NCI-H1105 (cell line): ENCODE measurements at places on chromosomes 7 and 10.
A peak's percentile ranks its signal among the peaks of the same experiment; 100 is the strongest.

DNA sequence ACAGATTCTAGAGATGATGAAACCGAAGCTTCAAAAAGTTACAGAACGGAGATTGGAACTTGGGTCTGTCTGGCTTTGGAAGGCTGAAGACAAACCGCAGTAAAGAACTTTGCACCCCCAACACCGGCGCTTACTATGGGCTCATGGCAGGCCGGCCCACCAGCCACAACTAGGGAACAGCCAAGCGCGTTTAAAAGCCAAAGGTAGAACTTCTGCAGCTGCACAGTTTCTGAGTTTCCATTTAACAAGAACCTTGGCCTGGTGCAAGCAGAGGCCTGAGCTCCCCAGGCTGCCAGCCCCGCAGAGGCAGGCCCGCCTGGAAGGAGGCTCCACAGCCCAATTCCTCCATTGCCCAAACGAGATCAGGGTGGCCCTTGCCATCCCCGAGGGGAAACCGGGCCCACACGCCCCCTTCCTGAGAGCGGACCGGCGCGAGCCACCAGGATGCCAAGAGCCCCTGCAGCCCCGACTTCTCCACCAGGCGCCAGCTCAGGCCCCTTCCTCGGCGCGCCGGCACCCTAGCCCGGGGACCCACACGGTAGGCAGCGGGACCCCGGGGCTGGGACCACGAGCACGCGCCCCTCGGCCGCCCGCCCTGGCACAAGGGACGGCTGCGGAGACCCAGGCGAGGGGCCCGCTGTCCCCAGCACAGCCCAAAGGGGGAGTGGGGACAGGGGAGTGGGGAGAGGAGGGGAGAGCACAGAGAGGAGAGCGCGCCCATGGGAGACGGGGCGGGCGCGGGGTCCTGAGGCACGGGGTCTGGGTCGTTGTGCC lies 566 bp downstream of the MAD1L1 start:
- DNase-seq = peak; percentile 45

DNA sequence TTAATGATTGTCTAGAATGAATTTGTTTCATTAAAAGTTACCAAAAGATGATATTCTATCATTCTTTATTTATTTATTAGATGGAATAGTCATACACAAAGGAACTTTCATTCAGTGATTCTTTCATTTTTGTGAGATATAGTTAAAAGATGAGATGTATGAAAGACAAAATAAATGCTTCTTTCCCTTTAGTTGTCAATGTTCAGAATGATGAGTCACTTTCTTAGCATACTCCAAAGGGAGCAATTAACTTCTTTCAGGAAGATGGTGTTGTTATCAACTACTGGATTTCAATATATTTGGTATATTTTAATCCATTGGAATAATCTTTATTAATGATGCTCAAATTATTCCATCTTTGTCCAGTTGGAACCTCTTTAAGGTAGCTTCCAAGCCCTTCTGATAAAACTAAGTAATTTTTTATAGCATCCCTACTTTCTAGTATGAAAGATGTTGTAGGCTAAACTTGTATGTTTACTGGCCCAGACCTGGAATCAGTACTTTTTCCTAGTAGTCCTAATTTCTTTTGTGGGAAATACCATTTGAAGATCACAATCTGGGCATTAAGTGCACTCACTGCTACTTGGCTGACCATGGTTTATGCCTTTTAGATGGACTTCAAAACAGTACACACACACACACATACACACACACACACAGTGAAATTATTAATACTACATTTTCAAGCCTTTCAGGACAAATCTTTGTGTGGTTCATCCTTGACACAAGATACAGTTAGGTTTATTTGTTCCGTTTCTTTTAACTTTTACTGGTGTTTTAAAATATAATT lies 2.5 kb downstream of the GIMAP7 start:
- no peak for DNase-seq

GRCh38 chr10:58107506-58107905 lies 160.2 kb downstream of the IPMK start:
- DNase-seq = no peak

DNA sequence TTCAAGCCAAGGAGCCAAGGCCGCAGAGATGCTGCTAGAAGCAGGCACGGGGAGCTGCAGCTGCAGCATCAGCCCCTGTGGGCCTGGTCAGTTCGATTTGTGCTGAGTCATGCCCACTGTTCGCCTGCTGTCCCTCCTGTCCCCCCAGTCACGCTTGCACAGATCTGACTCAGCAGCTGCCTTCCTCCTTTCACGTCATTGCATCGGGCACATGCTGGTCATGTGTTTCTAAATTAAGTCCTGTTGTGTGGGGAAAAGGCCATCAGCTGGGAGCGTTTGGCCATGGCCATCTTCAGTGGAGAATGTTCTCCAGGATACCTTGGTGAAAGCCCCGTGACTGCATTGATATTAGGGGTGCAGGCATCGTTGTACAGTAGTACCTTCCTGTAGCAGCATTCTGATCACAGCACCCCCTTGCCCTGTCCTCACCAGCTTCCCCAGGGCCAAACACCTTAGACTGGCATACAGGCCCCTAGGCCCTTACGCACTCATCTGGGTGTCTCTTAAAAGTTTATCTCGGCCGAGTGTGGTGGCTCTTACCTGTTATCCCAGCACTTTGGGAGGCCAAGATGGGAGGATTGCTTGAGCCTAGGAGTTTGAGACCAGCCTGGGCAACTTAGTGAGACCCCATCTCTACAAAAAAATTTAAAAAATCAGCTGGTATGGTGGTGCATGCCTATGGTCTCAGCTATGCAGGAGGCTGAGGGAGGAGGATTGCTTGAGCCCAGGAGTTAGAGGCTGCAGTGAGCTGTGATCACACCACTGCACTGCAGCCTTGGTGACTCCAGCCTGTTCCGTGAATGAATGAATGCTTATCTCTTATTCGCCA lies 23.2 kb downstream of the POR start:
- no peak for DNase-seq

GRCh38 chr7:22860337-22860736 lies 37.7 kb upstream of the TOMM7 start:
- no peak for DNase-seq

DNA sequence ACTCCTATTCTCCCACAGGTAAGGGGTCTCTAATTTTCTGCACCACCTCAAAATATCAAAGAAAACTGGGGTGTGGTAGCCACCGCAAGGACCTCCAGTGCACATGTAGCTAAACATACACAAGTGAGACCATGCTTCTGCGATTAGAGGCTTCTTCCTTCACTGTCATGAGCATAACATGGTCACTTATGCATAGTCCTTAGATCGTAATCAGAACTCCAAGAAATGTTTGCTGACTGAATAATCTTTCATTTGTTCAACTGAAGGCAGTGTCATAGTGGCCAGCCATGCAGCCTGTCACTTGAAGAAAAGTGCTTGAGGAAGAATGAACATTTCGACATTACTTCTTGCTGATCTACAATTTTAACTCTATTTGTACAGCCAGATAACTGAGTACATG lies 14.6 kb downstream of the TWIST1 start:
- DNase-seq = no peak

GRCh38 chr10:98980353-98980752 lies 255.3 kb downstream of the HPSE2 start:
- DNase-seq = no peak

- DNase-seq = no peak
Measured at GRCh38 chr10:106973288-106973687, 191.2 kb downstream of the SORCS1 start.

- no peak for DNase-seq
Measured at GRCh38 chr7:31028006-31028405, 24.1 kb upstream of the ADCYAP1R1 start.

- DNase-seq = no peak
Measured at GRCh38 chr7:54917613-54918391, 101.0 kb upstream of the EGFR start.

DNA sequence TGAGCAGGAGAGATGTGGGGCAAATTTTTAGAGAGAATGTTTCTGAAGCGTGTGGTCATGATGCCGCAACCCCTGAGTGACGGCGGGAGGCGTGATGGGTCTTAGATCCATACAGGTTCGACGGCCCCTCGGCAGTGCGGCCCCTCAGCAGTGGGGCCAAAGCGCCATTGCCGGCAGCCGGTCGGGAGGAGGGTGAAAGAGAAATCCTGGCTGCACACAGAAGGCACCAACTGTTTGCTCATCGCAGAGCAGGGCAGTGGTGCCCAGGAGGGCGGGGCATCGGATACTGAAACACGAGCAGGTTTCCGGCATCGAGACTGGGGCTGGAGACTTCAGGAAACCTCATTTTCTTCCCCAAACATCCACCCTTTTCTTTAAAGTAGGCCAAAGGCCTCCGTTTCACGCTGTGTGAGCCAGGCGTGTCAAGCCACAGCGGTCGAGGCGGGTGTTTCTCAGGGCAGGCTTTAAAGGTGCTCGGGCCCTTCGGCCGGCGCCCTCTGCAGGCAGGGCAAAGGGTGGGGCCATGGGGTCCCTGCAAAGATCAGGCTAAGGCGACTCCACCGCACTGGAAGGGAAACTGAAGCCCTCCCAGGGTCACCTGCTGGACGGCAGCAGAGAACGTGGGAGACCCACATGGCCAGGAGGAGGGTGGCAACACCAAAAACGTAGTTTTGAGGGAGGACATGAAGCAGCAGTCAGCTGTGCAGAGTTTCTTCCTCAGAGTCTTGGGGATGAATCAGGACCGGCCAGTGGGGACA lies 42.0 kb upstream of the PPP2R2D start:
- DNase-seq = no peak

DNA sequence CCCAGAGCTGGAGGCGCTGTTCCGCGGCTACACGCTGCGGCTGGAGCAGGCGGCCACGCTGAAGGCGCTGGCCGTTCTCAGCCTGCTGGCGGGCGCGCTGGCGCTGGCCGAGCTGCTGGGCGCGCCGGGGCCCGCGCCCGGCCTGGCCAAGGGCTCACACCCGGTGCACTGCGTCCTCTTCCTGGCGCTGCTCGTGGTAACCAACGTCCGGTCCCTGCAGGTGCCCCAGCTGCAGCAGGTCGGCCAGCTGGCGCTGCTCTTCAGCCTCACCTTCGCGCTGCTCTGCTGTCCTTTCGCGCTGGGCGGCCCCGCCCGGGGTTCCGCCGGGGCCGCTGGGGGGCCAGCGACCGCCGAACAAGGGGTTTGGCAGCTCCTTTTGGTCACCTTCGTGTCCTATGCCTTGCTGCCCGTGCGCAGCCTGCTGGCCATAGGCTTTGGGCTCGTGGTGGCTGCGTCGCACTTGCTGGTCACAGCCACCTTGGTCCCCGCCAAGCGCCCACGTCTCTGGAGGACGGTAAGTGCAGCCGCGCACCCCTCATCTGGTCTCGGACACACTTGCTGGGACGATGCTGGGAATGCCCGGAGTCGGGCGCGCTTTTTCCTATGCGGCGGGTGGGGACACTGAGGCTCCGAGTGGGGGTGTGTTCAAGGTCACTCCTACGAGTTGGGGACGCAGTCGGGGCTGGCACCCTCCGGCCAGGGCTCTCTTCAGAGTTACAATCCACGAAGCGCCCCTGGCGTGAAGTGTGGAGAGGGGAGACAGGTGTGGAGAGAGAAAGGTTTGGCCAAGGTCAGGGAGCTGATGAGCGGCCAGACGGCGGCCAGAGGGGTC lies 717 bp downstream of the ADCY1 start:
- no peak for DNase-seq

DNA sequence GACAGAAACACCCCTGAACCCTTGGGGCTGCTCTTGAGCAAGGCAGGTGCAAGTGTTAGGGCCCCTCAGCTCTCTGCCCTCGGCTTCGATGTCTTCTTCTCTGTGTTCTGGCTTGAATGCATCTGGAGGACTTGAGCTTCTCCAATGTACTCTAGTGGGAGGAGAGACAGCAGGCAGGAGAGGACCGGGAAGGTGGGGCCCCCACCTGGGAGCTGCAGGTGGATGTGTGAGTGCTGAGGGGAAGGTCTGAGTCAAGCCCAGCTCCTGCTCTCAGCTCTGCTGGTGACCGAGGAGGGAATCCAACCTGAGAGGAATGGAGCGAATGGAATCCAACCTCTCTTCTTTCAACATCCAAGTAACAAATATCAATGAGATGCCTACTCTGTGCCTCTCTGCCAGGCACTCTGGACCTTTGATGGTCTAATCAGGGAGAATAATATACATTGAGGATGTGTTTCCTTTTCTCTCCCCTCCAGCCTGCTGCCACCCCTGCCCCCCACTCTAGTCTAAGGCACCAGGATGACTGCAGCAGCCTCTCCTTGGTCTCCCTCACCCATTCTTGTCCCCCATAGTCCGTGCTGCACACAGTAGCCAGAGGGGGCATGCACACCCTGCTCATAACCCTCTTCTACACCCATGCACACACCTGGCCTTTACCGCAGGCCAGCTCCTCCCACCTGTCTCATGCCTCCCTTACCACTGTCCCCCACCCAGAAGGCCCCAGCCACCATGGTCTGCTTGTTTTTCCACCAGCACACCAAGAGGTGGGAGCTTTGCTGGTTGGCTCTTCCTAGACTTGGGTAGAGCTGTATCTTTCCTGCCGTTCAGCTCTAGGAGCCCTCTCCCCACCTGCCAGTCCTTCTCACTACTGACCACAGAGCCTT lies 13.6 kb downstream of the TBATA start:
- no peak for DNase-seq

DNA sequence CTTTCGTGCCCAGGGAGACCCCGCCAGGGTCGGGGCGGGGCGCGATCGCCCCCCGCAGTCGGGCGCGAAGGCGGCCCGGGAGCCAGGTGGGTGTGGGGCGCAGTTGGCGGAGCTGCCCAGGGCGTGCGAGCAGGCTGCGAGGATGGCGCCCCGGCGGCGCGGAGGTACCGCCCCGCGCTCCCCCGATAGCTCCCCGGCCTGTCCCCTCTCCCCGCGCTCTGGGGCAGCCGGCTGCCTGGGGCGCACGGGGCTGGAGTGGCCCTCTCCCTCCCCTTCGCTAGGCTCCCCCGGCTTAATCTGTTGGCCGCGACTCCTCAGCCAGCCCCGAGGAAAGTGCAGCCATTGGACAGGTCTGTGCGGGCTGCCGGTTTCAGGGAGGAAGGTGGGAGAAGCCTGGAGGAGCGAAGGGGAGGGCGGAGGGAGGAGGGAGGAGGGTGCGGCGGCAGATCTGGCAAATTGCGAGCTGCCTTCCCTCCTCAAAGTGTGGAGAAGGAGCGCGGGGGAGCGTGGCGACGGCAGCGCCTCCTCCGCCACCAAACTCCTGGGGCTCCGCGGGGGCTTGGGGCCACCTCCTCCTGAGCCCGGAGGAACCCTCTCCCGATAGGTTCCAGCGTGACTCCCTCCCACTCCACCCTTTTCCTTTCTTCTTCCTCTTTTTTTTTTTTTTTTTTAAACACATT lies 361 bp upstream of the PLXDC2 start:
- peak; percentile 11 for DNase-seq

- DNase-seq = no peak
Measured at GRCh38 chr10:71727738-71728737, 8.5 kb upstream of the C10orf105 start.

GRCh38 chr7:4959893-4960292 lies 906 bp upstream of the MMD2 start:
- DNase-seq = no peak

DNA sequence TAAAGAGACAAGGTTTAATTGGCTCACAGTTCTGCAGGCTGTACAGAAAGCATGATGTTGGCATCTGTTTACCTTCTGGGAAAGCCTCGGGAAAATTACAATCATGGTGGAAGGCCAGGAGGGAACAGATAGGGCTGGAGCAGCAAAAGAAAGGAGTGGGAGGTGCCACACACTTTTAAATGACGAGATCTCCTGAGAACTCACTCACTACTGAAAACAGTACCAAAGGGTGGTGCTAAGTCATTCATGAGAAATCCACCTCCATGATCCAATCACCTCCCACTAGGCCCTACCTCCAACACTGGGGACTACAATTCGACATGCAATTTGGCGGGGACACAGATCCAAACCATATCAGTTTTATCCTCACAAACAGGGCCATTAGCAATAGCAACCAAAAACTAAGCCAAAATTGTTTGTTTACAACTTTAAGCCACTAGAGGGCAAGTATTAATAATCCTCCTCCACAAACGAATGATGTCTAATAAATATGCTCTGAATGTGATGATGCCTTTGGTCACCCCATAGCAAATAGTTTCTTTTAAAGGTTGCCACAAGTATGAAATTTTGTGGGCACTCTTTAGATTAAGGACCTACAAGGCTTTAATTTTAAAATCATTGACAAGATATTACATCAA lies 129.2 kb upstream of the NRBF2 start:
- DNase-seq = no peak
